Left lung (tissue), 14 donors: ENCODE measurements at places on chromosomes 1 and 21. TPM values are rescaled to one million over a fixed set of nuclear protein-coding genes. Genes with fewer than 3 reads are reported as not detected.

SNX7 gene
- polyA plus RNA-seq = 37.0 TPM

GPR25 gene
- polyA plus RNA-seq = not detected

SERINC2 gene
- polyA plus RNA-seq = 15.6 TPM

IGSF3 gene
- polyA plus RNA-seq = 51.7 TPM

C1orf141 gene
- 2.3 TPM for polyA plus RNA-seq

ZNF436 gene
- 30.2 TPM for polyA plus RNA-seq

PTGFRN gene
- polyA plus RNA-seq = 38.1 TPM

- no peak for DNase-seq
Observed at GRCh38 chr1:161728376-161729226, 7.3 kb downstream of the FCRLB start.

DNA sequence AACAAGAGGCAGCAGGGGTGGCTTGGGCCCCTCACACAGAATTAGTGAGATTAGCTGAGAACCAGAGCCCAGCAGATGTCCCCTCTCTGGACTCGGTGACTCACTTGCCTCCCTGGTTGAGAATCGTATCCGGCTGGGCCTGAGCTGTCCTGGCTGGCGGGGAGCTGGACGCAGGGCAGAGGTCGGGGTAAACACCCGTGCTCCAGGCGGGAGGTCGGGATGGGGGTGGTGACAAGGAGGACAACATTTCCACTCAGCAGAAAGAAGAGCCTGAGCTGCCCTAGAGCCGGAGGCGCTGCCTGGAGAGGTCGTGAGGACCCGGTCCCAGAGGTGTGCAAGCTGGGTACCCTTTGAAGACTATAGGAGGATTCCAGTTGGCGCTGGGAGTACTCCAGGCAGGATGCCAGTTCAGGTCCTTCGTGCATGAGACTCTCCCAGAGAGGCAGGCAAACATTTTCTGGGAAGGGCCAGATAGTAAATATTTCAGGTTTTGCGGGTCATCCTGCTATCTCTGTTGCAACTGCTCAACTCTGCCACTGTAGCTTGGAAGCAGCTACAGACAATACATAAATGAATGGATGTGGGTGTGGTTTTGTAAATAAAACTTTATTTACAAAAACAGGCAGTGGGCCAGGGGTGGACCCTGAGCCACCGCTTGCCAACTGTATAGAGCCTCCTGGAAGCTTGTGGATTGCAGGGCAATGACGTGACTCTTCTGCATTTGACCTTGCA lies 116.8 kb upstream of the WNT4 start:
- no peak for DNase-seq

GRCh38 chr1:47409311-47410067 lies 6.6 kb upstream of the FOXE3 start:
- no peak for DNase-seq

DNA sequence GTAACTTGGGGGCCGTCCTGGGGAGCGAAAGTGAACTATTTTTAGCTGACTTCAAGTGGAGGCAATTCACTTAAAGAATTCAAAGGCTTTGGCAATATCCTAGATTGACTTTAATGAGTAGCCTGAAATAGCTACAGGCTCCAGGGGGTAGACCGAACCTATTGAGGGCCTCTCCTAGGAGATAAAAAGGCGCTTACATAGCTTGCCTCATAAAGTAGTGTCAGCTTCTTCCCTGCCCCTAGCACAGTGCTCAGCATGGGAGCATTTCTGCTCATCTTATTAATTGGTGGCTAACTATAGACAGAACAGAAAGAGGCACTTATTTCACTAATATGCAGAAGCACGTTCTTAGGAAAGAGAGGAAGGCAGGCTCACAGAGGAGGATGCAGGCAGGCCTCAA lies 12.3 kb upstream of the CTNNBIP1 start:
- DNase-seq = no peak

DNA sequence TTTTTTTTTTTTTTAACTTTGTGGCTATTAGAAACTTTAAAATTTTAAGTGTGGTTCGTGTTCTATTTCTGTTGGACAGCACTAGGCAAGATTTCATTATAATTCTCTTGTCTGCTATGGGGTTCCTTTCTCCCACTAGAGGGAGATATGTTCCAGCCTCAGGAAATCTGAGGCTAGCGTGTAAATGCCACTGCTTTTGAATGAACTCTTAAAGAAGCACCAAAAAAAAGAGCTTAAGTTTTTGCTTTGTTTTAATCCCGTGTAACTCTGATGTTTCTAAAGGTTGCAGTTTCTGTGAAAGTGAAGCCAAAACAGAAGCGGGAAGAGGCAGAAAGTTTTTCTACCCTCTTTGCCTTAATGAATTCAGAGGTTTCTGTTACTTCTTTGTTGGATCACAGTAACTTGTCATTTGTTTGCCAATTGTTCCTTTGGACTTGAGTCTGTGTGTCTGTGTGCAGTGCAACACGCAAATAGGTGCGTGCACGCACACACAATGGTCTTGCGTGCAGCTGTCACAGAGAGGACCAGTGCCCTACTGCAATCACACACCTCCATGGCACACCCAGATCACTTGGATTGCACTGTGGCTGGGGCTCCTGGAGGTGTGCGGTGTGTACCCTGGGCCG lies 32.3 kb downstream of the HHAT start:
- DNase-seq = peak; percentile 32

DNA sequence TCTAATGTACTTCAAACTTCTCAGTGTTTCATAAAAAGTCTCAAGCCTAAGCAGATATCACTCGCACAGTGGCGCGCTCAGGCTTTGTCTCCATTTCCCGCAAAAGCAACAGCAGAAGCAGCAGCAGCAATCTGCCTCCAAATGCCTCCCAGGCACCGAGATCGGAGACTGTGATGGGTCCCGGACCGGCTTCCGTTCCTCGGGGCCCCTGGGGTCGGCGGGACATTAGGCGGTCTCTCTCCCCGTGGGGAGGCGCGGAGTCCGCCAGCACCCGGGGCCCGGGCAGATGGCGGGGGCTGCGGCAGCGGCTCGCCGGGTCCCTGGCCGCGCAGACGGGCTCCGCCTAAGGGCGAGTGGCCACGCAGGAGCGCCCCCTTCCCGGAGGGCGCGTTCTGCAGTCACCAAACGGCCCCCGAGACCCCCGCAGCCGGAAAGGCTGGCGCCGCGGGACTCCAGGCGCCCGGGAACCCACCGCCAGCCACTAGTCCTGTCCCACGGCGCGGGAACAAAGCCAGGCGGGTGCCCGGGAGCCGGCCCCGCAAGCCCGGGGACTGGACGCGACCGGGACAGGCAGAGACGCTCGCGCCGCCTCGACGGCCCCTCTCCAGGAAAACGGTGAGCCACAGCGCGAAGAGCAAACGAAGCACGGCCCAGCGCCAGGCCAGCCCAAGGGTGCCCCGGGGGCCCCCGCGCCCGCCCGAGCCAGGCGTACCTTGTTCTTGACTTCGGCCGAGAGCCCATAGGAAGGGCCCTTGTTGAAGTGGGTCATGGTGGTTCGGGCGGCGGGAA lies 590 bp downstream of the CNN3 start:
- peak; percentile 82 for DNase-seq

- no peak for DNase-seq
Observed at GRCh38 chr1:48608882-48609281, 136.9 kb upstream of the SPATA6 start.

DNA sequence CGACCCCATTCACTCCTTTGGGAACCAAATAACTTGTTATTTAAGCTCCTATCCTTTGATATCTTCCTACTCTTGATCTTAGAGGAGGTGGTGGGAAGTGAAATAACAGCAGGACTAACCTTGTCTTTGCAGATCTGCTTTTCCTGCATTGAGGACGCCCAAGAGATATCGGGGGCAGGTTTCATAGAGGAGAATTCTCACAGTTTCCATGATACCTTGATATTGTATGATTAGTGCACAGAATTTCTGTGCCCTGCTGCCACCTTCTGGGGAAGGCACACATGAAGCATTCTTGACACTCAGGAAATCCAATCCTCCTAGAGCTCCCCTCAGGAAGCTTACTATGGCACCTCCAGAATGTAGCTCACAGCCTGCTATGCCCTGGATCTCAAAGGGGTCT lies 1.6 kb downstream of the CD1B start:
- DNase-seq = no peak
